ENCODE measurements at places on chromosomes 11 and 22.

DNA sequence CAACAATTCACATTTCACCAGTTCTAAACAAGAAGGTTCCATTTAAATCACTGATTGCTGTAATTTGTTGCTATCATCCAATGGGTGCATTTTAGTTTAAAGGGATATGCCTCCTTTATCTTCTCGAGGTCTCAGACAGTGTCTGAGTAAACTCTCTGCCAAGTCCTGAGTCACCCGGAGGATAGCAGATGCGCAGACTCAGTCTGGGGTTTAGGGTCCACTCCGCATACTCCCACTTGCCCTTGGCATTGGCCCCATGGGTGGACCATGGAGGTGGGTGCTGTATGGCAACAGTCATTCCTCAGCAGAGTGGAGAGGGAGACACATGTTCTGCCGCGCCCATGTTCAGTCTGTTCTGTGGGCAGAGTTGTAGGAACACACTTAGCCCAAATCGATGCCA, 65.4 kb upstream of the CRTAM start:
- no peak for DNase-seq

- DNase-seq = no peak
Measured at GRCh38 chr11:12084256-12084655, 26.1 kb upstream of the MICAL2 start.

GRCh38 chr11:126359431-126360048, 4.1 kb downstream of the ST3GAL4 start:
- DNase-seq = no peak

- DNase-seq = no peak
Measured at GRCh38 chr11:17845431-17845881, 110.9 kb downstream of the KCNC1 start.

DNA sequence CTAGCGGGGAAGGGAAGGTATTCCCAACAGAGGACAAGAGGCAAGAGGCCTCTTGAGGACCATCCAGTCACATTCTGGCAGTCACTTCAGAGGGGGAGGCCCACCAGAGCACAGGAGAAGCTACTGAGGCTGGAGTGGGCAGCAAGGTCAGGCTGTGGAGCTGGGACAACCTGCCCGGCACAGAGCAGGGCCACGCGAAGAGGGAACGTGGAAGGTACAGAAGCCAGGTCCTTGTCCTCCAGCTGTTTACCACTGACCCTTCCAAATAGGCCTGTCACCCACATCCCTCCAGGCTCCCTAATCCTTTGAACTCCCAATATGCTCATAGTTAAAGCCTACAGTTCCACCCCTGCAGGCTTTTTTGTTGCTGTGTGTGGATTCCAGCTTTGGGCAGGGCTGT, 76.9 kb downstream of the IGLL1 start:
- DNase-seq = no peak

- DNase-seq = no peak
Measured at GRCh38 chr22:40015358-40015976, 20.7 kb downstream of the FAM83F start.
